ENCODE measurements at places on chromosomes 6 and 20. TPM values are rescaled to one million over a fixed set of nuclear protein-coding genes. Genes with fewer than 3 reads are reported as not detected.

DNA sequence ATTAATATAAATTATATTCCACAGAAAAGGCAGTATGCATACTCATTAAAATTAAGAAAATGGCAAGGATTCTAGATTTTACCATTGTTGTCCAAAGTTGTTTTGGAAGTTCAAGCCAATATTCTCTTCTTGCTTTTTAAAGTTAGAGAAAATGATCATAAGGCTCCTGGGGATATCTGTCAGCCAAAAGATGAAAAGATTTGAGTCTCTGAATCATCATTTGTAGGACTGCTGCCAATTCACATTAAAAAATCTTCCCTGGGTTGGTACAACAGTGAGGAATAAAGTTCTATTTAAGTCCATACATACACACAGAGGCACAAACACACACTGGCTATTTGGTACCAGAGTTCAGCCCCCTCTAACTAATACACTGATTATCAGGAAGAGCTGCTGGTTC is 620.1 kb downstream of the COL12A1 start:
- H3K4me3 ChIP-seq = no peak overlapping the region
- H3K27me3 ChIP-seq = no peaks in the 10 kb centered on the region
- H3K4me1 ChIP-seq = no peaks in the 10 kb centered on the region
- no peaks in the 10 kb centered on the region for H3K36me3 ChIP-seq

DNA sequence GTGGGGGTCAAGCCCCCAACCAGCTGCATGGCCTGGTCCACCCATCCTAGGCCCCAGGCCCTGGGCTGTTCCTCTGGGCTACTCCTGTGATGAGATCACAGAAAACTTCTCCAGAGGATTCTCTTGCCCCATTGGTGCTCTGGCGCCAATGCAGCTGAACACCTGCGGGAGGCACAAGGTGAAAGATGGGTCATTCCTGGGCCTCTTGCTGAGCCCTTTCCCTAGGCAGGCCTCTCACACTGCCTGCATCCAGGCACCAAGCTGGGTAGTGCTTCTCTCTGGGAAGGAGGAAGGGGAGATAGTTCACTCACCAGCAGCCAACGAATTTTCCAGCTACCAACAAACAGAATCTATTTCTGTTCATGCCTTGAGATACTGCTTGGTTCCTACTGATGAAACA is 142.1 kb downstream of the PXDC1 start:
- no peaks in the 10 kb centered on the region for H3K27me3 ChIP-seq
- no peak for DNase-seq
- no peak overlapping the region for H3K4me3 ChIP-seq
- no peaks in the 10 kb centered on the region for H3K36me3 ChIP-seq

GRCh38 chr20:1748777-1749176 is 91.2 kb upstream of the SIRPG start:
- H3K36me3 ChIP-seq = no peaks in the 10 kb centered on the region
- no peaks in the 10 kb centered on the region for H3K4me1 ChIP-seq
- H3K4me3 ChIP-seq = no peak overlapping the region
- no peak for DNase-seq
- no peaks in the 10 kb centered on the region for H3K27me3 ChIP-seq
- H3K27ac ChIP-seq = no peak overlapping the region

DNA sequence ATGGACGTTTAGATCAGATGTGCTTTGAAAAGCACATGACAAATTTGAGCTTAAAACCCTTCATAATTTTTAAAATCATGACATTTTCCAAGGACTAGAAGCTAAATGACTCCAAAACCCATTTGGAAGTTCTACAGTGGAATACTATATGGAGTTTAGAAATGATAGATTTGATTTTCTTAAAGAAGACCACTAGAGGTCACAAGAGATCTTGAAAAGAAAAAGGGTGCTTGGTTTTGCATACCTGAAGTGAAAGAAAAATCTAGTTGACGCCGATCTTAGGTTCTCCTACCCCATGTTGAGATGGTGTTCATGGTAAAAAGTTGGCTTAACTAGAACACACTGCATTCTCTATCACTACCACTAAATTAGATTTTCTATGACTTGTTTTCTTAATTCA is 31.5 kb downstream of the CFAP61 start:
- no peaks in the 10 kb centered on the region for H3K27me3 ChIP-seq
- no peak overlapping the region for H3K4me3 ChIP-seq
- H3K36me3 ChIP-seq = no peaks in the 10 kb centered on the region

DNA sequence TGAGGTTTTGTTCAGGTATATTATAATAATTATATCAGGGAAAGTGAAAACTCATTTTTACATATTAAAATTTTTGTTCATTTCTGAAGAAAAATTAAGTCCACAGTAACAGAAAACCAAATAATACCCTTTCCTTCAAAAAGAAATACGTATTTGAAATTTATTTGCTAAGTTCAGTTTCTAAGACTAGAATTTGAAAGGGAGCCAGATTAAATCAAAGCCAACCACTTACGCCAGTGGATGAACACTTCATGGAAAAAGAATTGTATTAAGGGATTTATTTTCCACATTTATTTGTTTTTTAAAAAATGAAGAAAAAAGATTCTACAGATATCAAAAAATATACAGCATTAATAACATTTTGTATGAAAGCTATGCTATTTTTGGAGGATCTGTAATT is 654.4 kb downstream of the EYS start:
- no peak overlapping the region for H3K27ac ChIP-seq
- no peak for DNase-seq
- no peaks in the 10 kb centered on the region for H3K36me3 ChIP-seq
- no peaks in the 10 kb centered on the region for H3K4me1 ChIP-seq

The BPIFB1 gene
- 0.12 TPM for polyA plus RNA-seq

The NRSN1 gene
- polyA plus RNA-seq = 1.2 TPM

The RRBP1 gene
- 170 TPM for polyA plus RNA-seq
